NCI-H446 treated with DMSO at 0.1 percent for 48 hours (cell line): ENCODE measurements at places on chromosomes 3 and 15.

DNA sequence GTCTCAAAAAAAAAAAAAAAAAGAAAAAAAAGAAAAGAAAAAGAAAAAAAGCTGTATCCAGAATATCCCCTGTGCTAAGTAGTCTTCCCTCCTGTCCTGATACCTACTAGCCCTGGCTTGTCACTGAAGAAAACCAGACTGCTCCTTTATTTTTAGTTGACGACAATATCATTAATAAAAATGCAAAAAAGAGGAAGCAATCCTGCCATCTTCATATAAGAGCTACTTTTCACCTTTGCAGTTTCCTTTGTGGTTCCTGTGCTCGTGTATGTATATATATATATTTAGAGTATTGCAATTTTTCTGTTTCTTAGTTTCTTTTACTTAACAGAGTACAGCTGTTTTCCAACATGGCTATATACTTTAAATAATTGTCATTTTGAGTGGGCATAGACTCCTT, 13.6 kb downstream of the C3orf20 start:
- DNase-seq = no peak

- no peak for DNase-seq
Observed at GRCh38 chr15:92839696-92840095, 60.4 kb upstream of the CHD2 start.

DNA sequence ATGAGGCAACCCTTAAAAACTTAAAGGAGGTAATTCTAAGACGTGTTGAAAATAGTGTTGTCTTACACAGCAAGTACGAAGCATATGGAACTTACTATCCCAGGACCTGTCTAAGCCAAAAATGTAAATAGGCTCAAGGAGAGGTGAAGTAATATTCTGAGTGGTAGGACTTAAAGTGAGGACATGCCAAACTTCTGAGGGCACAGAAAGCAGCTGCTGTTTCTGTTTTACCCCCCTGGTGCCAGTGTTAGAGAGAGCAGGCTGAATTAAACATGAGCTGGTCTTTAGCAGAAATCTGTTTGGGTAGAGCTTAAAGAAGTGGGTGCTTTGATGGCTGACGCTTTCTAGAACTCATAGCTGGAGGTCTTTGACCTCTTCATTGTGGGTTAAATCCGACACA, 149.7 kb upstream of the NPHP3 start:
- DNase-seq = peak; percentile 7

- no peak for DNase-seq
Observed at GRCh38 chr3:180311242-180311641, 274.5 kb upstream of the PEX5L start.

DNA sequence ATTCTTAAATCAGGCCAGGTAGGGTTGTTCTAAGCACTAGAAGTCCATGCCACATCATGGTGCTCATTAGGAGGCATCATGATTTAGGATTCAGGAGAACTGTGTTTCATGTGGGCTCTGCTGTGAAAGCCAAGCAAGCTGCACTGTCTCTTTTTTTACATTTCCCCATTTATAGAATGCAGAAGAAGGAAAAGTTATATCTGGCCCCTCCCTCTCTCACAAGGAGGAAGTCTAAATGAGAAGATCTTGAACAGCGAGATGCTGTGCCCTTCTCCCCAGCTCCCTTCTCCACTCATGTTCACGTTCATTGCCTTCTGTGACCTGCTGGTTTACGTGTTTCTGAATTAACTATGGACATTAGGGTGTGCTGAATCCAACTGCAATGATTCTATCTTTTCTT, 178.5 kb upstream of the RASGRP1 start:
- DNase-seq = no peak

- no peak for DNase-seq
Observed at GRCh38 chr15:100766243-100767000, 113.2 kb upstream of the ALDH1A3 start.

DNA sequence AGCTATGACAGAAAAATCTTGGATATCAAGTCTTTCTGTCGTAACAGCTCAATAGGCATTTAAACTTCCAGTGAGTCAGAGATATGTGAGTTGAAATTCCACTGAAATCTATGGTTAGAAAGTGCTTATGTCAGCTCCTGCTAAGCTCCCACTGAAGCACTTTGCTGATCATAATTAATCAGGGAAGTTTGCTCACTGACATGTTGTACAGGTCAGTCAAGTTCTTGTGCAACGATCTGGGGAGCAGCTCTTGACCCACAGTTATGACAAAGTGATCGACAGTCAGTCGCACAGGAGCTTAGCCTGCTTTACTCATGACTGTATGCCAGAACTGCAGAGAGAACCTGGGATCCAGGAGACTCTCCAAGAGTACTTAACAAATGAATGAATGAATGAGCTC, 453.5 kb downstream of the SOX2 start:
- DNase-seq = no peak

DNA sequence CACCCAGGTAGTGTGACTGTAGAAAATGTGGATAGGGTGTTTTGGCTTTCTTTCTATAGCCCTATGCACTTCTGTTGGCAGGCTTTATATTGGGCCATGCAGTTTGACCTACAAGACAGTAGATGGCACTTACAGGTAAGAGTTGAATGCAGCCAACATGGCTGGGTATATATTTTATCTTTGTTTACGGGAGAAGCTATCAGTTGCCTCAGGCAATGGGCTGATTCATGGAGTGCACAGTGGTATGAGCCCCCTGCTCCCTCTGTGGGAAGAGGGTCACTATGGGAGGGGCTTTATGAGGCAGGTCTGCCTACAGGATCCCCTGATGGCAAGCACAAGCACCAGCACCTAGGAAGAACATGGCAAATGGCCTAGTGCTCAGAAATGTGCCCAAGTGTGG, 301.2 kb upstream of the CDIN1 start:
- no peak for DNase-seq

- DNase-seq = no peak
Observed at GRCh38 chr3:85632921-85633320, 674.1 kb downstream of the CADM2 start.

DNA sequence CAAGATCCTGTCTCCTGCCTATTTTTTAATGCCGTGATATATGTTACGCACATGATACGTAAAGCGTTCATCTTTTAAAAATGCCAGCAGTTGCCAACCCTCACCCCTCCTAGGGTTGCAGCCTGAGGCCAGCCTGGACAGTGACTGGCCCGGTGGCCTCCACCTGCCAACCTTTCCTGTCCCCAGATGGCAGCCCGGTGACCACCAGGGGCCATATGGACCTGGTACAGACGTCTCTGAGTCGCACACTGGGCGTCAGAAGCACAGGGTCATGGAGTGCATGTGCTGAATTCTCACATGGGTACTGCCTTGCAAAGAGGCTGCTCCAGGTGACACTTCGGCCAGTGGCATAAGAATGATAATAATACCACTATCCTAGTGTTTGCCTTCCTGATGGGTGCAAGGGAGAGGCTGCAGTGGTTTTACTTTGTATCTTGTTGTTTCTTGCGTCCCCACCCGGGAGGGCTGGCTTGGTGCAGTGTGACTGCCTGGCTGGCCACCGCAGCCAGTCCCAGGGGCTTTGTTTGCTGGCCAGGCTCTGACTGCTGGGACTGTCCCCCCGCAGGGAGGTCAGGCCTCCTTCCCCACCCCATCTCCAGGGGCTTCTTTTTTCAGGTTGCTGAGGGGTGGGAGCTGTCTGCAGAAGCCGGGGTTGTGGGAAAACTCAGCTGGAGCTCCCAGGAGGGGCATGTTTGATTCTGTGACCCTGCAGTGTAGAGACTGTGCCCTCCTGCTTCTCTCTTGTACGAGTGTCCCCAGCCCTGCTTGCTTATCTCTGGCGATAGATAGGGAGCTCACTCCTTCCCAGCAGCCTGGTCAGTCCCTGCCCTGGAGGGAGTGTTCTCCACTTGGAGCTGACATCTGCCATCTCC, 16.9 kb downstream of the FBLN2 start:
- DNase-seq = no peak

- DNase-seq = no peak
Observed at GRCh38 chr3:146653978-146654377, 48.8 kb upstream of the PLSCR5 start.

DNA sequence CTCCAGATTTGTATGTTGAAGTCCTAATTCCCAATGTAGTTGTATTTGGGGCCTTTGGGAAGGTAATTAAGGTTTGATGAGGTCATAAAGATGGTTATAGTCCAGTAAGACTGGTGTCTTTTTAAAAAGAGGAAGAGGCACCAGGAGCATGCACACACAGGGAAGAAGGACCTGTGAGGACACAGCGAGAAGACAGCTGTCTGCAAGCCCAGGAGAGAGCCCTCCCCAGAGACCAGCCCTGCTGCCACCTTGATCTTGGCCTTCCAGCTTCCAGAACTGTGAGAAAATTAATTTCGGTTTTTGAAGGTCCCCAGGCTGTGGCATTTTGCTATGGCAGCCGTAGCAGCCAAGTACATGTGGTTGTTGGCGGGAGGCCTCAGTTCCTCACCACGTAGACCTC, 32.8 kb upstream of the TSEN2 start:
- DNase-seq = no peak

GRCh38 chr15:65195548-65195923, 10.4 kb upstream of the CLPX start:
- no peak for DNase-seq

DNA sequence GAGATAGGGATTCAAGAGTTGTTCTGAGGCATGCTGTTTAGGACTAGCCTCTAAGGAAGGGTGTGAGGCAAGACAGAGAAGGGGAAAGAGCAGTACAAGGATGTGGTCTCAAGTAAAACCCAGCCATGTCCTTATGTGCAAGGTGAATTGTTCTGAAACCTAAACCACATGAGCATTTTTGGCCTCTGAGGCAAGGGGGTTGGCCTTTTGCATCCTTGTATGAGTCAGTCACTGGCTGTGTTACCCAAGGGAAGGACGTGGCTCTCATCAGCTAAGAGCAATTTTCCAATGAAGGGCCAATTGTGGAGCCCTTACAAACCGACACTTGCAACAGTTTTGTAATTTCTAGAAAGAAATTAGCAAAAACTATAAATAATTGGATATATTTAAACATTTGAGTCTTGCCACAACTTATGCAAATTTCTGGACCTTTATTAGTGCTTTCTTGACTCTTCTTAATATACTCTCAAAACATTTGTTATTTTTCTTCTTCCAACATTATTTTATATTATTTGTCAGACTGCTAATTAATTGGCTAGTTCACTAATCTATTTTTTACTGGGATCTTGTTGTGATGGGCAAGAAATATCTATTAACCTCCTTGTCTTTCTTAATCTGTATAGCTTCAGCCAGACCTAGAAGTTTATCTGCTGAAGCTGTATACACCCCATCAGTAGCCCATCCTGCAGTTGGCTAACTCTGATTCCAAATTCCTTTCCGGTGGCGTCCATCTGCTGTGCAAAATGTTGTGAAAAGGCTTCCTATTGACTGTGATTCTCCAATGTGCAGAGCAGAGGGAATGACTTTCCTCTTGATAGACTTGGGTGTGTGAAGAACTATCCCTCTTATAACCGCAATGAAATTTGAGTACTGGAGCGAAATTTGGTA, 97.7 kb upstream of the P2RY1 start:
- no peak for DNase-seq

DNA sequence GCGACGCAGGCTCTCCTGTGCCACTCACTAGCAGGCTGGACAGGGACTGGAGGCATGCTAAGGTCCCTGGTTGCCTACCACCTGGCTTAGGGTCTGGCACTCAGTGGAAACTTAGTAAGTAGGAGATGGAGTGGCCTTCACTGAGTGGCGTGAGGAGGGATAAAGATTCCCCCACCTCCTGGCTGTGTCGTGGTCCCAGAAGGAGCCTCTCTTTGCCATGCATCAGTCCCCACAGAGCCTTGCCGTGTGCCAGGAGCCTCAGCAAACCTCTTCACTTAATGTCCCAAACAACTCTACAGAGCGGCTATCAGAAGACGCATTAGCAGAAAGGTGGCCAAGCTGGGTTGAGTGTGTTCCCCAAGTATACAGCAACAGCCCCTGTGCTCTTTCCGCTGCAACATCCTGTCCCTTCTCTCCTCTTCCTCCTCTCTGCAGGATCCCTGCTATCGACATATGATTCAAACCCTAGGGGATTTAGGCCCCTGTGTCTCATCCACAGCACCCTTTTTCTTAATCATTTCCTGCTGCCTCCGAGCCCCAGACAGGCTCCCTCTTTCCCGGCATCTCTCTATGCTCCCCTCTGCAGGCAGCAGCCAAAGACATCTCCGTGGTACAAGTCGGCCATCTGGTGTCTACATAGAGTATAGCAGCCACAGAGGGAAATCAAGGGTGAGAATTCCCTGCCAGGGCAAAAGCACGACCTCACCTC, 66.7 kb downstream of the SLC6A1 start:
- DNase-seq = no peak

GRCh38 chr3:103170651-103171050, 735.8 kb downstream of the ZPLD1 start:
- DNase-seq = no peak

GRCh38 chr3:69113536-69113935, 8.9 kb downstream of the LMOD3 start:
- DNase-seq = no peak

DNA sequence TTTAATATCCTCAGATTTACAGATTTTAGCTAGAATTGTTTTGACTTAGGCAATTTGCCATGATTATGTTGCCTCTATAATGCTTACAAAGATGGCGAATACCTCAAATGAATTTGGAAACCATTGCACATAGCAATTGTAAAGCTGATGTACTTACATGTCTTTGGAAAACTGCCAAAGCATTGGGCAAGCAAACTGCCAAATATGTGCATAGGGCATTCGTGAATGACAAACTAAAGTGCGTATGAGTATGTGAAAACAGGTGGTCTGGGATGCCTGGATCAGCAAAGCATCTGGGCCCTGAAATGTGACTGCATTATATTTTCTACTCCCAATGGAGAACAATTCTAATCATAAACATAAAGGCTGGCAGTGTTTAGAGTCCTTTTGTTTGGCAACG, 445.3 kb upstream of the ROBO1 start:
- DNase-seq = no peak

- no peak for DNase-seq
Observed at GRCh38 chr15:87394676-87395075, 861.9 kb downstream of the NTRK3 start.

DNA sequence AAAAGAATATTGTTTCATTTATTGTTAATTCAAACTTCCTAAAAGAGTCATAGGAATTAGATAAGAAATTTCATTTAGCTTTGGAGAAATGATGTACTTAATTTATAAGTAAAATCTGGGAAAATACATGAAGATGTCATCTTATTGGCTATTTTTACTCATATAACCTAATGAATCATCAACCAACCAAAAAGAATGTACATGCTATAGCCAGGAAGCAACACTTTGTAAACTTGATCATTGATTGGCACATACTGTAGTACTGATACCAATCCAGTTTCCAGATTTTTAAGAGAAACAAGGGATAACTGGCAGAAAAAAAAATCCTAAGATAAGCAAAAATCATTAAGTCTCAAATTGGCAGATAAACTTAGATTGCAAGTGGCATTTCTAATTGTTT, 207.9 kb upstream of the CDIN1 start:
- no peak for DNase-seq

- no peak for DNase-seq
Observed at GRCh38 chr3:193049935-193050334, 132.3 kb upstream of the MB21D2 start.
